GF-D8 (cell line): ENCODE measurements at places on chromosomes 4 and X.

GRCh38 chr4:42954963-42955669 lies 62.6 kb downstream of the GRXCR1 start:
- no peak for DNase-seq

GRCh38 chr4:20676501-20677197 lies 23.6 kb upstream of the PACRGL start:
- no peak for DNase-seq

- DNase-seq, result no peak
Observed at GRCh38 chr4:23023121-23023520, 330.4 kb downstream of the GBA3 start.

DNA sequence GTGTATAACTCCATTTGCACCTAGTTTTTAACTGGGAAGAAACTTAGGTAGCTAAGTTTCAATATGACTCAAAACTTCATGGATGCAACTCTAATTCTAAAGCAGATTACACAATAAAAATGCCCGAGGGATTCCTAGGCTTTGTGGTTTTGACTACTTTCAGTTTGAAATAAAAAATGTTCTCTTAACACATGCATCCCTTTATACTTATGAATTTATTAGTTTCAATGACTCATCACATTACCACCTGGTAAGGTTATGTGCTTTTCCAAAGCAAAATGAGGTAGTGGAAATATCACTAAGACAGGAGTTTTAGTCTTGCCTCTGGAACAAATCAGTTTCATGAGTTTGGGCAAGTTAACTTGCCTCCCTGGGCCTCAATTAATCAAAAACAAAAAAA lies 125.5 kb downstream of the OPHN1 start:
- no peak for DNase-seq

DNA sequence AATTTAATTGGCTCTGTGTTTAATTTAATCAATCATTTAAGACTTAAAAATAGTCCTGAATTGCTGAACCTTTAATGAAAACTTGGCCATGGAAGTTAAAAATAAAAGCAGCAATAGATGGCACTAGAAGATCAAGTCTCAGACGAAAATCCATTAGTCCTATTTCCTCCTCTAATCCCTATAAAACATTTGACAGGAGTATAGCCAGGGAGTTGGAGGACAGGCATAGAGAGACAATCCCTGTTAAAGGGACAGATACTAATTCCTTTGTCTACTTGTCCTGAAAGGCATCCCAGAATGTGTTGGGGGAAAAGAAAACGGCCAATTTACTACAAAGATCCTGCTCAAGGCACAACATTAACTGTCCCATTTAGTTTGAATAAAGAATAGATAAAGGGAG lies 276.3 kb upstream of the TACR3 start:
- no peak for DNase-seq

DNA sequence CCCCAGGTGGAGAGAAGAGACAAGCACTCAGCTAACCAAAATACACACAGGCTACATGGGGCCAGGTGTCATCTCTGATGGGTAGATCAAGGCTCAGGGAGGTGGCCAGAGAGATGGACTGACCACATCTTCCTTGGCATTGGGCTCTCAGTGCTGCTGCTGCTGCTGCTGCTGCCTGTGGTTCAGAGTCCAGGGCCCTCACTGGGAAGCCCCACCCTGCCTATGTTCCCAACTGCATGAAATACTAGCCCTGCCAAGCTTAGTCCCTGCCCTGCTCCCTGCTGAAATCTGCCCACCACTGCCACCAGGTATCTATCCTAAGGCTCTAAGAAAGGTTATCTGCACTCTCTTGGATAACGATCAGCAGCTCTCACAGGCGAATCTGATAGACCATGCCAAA lies 118.7 kb downstream of the EFHC2 start:
- no peak for DNase-seq
